ENCODE measurements at places on chromosomes 2 and 18. TPM values are rescaled to one million over a fixed set of nuclear protein-coding genes. Genes with fewer than 3 reads are reported as not detected.

GLI2 gene
- 8.5 TPM for total RNA-seq

BUB1 gene
- 10.9 TPM for total RNA-seq

RGPD8 gene
- 14.9 TPM for total RNA-seq

DNA sequence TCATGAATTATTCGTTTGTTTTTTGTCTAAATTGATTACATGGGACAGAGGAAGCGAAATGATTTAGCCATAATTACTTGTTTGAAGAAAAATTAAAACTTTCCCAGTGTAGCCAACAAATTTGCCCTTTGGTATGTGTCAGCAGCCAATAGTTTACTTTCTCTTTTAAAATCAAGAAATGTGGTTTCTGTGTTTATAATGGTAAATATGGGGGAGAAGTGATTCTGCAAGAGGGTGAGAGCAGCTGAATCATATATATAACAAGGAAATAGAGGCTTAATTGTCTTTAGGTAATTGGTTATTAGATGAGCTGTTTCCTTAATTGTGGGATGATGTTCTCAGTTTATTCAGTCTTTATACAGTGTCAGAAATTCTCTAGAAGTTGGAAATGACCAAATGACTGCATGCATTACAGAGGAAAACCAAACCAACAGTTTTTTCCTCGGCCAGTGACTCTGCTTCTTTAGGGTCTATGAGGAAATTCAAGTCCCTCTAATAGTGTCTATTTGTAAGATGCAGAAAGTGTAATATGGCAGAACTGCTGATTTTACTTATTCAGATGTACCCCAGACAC, 132.9 kb downstream of the AGPS start:
- H3K36me3 ChIP-seq, result peaks cover 45% of the 10 kb centered on the region
- no peak overlapping the region for H3K27ac ChIP-seq
- H3K27me3 ChIP-seq, result no peaks in the 10 kb centered on the region
- H3K4me3 ChIP-seq, result no peak overlapping the region
- DNase-seq, result no peak
- no peaks in the 10 kb centered on the region for H3K4me1 ChIP-seq

- no peak overlapping the region for H3K4me3 ChIP-seq
- DNase-seq, result peak; percentile 39
- H3K36me3 ChIP-seq, result no peaks in the 10 kb centered on the region
- peaks cover 3% of the 10 kb centered on the region for H3K4me1 ChIP-seq
- H3K27ac ChIP-seq, result no peak overlapping the region
- peaks cover 20% of the 10 kb centered on the region for H3K27me3 ChIP-seq
Measured at GRCh38 chr2:8693157-8693821, 11.4 kb downstream of the ID2 start.

DNA sequence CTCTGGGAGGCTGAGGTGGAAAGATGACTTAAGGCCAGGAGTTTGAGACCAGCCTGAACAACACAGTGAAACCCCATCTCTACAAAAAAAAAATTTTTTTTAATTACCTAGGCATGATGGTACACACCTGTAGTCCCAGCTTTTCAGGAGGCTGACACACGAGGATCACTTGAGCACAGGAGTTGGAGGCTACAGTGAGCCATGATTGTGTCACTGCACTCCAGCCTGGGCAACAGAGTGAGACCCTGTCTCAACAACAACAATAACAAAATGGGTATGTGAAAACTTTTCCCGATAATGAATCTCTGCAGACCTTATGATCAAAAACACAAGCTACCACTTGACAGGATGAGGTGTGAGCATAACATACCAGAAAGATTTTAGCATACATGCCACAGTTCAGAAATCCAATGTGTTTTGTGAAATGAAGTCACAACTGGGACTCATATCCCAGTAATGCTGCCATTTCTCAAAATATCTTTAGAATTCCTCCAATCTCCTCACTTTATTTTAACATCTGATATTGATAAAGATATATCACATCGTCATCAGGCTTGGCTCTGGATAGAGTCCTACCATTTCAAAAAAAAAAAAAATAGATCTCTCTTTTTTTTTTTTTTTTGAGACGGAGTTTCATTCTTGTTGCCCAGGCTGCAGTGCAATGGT, 74.0 kb upstream of the PELI1 start:
- no peak overlapping the region for H3K4me3 ChIP-seq
- no peaks in the 10 kb centered on the region for H3K36me3 ChIP-seq
- H3K27me3 ChIP-seq, result no peaks in the 10 kb centered on the region
- H3K4me1 ChIP-seq, result peaks cover 14% of the 10 kb centered on the region
- no peak for DNase-seq

DNA sequence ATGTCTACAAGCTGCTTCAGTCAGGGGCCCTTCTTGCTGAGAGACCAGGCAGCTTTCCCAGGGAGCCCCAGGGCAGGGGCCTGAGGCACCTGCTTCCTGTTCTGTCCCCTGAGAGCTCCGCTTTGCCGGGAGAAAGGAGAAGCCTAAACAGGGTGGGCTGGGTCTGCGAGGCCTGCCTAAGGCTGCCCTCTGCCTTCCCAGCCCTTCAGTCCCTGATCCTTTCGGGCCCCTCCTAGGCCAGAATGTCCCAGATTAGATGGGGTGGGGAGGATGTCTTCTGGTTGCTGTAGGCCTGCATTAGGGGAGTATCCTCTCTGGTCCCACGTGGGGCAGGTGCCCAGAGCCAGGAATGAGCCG, 72.4 kb downstream of the TGOLN2 start:
- no peak overlapping the region for H3K4me3 ChIP-seq
- no peak overlapping the region for H3K27ac ChIP-seq
- peaks cover 14% of the 10 kb centered on the region for H3K4me1 ChIP-seq
- H3K27me3 ChIP-seq, result no peaks in the 10 kb centered on the region
- DNase-seq, result no peak

DNA sequence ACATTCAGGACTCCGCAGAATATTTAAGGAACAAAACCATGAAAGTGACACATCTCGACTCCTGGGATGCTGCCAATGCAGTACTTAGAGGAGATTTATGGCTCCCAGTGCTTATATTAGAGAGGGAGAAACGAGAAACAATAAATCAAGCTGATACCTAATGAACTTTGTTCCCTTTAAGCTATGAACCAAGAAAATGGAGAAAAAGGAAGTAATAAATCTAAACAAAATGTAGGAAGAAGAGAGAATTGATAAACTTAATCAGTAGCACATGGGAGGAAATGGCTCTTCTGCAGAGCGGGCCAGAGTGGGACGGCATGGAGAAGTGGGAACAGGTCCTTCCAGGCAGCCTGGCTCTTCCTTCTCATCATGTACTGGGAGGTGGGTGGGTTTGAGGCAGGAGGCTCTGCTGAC, 42.7 kb downstream of the NPPC start:
- no peak overlapping the region for H3K27ac ChIP-seq
- no peaks in the 10 kb centered on the region for H3K4me1 ChIP-seq
- H3K27me3 ChIP-seq, result peaks cover 28% of the 10 kb centered on the region
- H3K4me3 ChIP-seq, result no peak overlapping the region

GRCh38 chr18:62655520-62656219, 59.7 kb upstream of the PHLPP1 start:
- H3K4me1 ChIP-seq, result no peaks in the 10 kb centered on the region
- no peaks in the 10 kb centered on the region for H3K27me3 ChIP-seq
- no peak for DNase-seq

GRCh38 chr18:9016633-9017166, 85.8 kb upstream of the NDUFV2 start:
- peaks cover 14% of the 10 kb centered on the region for H3K4me1 ChIP-seq
- peak overlapping the region; percentile 75 for H3K27ac ChIP-seq
- no peak for DNase-seq
- H3K27me3 ChIP-seq, result no peaks in the 10 kb centered on the region
- H3K36me3 ChIP-seq, result no peaks in the 10 kb centered on the region
- H3K4me3 ChIP-seq, result no peak overlapping the region

GRCh38 chr2:70214365-70214764, 23.5 kb upstream of the C2orf42 start:
- no peak overlapping the region for H3K27ac ChIP-seq
- no peaks in the 10 kb centered on the region for H3K27me3 ChIP-seq
- no peak for DNase-seq
- no peaks in the 10 kb centered on the region for H3K4me1 ChIP-seq
- H3K36me3 ChIP-seq, result no peaks in the 10 kb centered on the region
- H3K4me3 ChIP-seq, result no peak overlapping the region

DNA sequence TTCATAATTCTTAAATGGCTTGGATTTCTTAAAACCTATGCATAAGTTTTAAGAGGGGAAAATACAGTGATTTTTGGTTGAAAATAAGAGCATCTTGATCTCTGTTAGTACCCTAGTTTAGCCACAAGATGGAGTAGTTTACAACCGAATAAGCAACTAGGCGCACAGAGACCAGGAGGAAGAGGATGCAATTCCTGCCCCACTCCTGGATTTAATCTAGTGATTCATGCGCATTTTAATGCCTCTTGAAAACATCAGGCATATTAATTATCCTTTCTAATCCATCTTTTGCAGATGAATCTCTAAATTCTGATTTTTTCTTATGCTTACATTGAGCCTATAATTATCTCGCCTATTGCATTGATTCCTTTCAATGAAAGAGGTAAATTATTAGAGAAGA, 76.7 kb downstream of the MRPS9 start:
- H3K27ac ChIP-seq, result no peak overlapping the region
- no peaks in the 10 kb centered on the region for H3K36me3 ChIP-seq
- no peaks in the 10 kb centered on the region for H3K27me3 ChIP-seq
- DNase-seq, result no peak

All from left lung (tissue), 14 donors.